ENCODE measurements at places on chromosomes 2 and 18. TPM values are rescaled to one million over a fixed set of nuclear protein-coding genes. Genes with fewer than 3 reads are reported as not detected.

DNA sequence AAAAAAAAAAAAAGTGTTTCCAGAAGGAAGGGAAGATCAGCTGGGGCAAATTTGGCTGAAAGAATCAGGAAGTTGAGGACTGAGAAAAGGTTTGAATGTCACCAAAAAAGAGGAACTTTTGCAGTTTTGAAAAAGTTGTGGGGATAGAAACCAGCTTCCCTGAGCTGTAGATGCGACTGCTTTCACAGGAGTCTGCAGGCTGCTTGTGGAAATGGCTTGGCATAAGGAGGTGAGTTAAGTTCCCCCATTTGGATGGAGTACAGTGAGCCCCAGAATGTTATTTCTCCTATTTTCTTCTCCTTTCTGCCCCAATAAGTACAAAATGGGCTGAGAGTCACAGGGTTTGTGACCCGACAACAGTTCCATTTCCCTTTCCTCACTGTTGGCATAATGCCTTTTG lies 16.5 kb upstream of the ME2 start:
- H3K4me3 ChIP-seq: no peak overlapping the region
- H3K4me1 ChIP-seq: peaks cover 6% of the 10 kb centered on the region

MSTN gene
- not detected for total RNA-seq

DNA sequence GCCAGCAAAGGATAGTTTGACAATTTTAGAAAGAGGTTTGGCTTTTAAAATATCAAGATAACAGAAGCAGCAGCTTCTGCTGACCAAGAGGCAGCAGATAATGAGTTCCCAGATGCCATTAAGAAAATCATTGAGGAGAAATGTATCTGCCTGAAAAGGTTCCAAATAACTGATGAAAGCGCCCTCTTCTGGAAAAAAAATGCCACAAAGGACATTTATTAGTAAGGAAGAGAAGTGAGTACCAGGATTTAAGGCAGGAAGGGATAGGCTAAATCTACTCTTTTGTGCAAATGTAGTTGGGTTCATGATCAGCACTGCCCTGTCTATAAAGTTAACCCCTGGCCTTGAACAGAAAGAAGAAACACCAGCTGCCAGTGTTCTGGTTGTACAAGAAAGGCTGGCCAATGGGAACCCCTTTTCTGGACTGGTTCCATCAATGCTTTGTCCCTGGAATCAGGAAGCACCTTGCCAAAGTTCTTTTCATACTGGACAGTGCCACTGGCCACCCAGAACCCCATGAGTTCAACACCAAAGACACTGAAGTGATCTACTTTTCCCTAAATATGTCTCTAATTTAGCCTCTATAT lies 40.6 kb downstream of the DHX57 start:
- no peaks in the 10 kb centered on the region for H3K4me1 ChIP-seq
- H3K27ac ChIP-seq: no peak overlapping the region
- H3K4me3 ChIP-seq: no peak overlapping the region
- H3K36me3 ChIP-seq: peaks cover 68% of the 10 kb centered on the region

GALNT1 gene
- 47.8 TPM for total RNA-seq

GRCh38 chr18:57095884-57096283 lies 51.0 kb upstream of the BOD1L2 start:
- H3K4me3 ChIP-seq: no peak overlapping the region
- DNase-seq: no peak
- no peak overlapping the region for H3K27ac ChIP-seq
- peaks cover 24% of the 10 kb centered on the region for H3K27me3 ChIP-seq

GRCh38 chr2:79294994-79295393 lies 135.4 kb upstream of the REG3A start:
- no peaks in the 10 kb centered on the region for H3K27me3 ChIP-seq
- H3K4me1 ChIP-seq: no peaks in the 10 kb centered on the region
- H3K36me3 ChIP-seq: no peaks in the 10 kb centered on the region
- no peak overlapping the region for H3K27ac ChIP-seq
- no peak for DNase-seq
- H3K4me3 ChIP-seq: no peak overlapping the region

- no peak overlapping the region for H3K27ac ChIP-seq
- peaks cover 66% of the 10 kb centered on the region for H3K4me1 ChIP-seq
- H3K27me3 ChIP-seq: no peaks in the 10 kb centered on the region
Measured at GRCh38 chr18:2662990-2663389, 7.5 kb downstream of the SMCHD1 start.

GKN2 gene
- total RNA-seq: not detected

HEATR5B gene
- 20.0 TPM for total RNA-seq
